ENCODE measurements at places on chromosomes 2 and 18.
A peak's percentile ranks its signal among the peaks of the same experiment; 100 is the strongest.

DNA sequence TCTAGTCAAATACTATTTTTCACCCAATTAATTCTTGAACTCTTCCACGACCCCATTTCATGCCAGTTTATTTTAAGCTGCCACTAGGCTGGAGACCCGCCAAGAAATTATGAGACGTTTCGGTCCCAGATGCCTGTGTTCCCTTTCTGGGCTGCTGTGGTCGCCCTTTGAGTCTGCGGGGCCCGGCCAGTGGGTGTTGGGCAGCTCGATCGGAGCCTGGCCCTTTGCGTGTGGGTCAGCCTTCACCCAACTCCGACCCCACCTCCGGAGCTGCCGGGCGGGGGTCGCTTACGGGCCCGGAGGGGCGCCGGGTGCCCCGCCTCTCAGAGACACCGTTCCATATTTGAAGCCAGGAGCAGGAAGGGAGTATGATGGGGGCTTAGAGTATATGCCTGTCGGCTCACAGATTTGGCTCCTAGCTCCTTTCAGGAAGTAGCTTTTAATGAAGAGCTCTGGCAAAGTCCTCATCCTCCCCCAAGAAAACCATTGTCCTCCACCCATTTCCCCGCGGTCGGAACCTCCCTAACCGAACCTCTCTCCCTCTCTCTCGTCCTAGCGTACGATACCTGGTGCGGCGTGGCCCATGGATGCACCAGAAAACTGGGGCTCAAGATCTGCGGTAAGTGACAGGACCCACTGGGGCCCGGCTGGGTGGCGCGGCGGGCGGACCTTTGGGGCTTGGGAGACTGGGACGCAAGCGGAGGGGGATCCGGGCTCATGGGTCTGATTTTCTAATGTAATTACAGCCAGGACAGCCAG, 5.0 kb downstream of the GAD1 start:
- no peak for DNase-seq

GRCh38 chr2:147211484-147211883, 633.3 kb upstream of the ACVR2A start:
- DNase-seq: no peak

DNA sequence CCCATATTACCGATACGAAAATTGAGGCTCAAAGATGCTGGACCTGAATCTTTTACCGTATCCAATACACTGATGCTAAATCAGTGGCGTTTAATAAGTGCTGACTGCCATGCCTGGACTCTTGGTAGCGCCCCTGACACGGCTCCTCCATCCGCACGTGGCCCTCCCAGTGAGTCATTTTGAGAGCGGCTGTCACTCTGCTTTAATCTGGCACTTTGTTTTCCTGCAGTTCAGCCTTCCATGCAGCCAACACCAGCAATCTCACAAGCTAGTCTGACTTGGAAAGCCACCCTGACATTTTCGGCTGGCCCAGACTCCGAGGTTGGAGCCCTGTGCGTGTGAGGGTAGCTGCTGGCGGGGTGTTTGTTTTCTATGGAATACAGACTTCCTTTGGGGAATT, 155.1 kb upstream of the LMAN1 start:
- peak; percentile 71 for DNase-seq

DNA sequence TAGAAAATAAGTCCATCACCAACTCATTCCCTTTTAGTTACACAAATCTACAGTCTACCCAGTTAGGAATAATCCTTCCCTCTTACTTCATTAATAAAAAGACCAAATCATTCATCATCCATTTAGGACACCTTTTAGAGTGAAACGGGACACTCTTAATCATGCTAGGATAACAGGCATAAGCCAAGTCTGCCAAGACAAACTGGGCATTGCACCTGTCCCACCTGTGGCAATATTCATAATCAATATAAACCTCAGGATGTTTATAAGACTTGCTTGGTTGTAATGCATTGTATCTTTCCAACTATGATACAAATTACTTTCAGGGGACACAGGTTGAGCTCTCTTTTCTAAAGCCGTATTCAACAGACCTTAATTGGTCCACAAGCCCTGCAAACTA, 82.7 kb upstream of the SH3BP4 start:
- no peak for DNase-seq

DNA sequence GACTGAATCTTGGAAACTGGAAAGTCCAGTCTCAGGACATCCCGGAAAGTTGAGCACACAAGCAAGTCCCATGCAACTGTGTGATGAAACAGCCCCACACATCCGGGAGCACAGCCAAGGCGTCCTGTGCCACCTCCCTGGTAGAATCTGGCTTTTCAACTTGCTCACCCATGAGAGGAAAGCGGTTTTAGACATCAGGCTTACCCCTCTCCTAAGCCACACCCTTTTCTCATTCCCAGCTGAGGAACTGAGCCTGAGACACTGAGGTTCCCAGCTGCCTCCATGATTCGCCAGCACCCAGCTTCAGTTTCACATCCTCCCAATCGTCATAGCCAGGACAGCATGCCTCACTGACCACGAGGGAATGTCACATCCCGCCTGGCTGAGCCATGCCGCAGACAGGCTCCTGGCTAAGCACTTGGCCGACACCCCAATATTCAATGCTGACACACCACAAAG, 60.3 kb downstream of the STEAP3 start:
- no peak for DNase-seq

GRCh38 chr2:25041307-25041927, 459 bp upstream of the EFR3B start:
- DNase-seq: peak; percentile 70

GRCh38 chr2:219728991-219729487, 101.6 kb downstream of the SLC4A3 start:
- DNase-seq: no peak

- DNase-seq: no peak
These were observed 39.0 kb downstream of the RALB start for GRCh38 chr2:120291401-120292311.

- DNase-seq: no peak
These were observed 31.2 kb downstream of the ZNF516 start for GRCh38 chr18:76463872-76464271.

DNA sequence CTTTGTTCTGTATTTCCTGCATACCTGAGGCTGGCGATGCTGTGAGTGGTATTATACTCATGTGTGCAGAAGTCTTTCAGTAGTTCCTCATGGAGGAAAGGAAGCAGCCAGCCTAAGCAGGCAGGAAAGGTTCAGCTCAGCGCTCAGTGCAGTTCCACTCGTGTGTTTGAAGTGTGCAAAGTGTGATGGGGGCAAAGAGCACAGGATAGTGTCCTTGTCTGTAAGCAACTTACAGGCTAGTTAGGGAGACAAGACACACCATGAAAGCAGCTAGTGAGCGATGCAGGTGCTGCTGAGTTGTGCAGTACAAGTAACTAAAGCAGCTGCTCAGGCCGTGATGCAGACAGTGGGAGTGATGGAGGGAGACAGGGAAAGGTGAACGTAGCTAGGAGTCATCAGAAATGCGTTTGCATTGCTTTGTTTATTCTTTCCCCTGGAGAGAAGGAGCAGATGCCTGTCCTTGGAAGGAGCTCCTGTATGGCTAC, 146.2 kb downstream of the LDLRAD4 start:
- no peak for DNase-seq

GRCh38 chr2:165634282-165634681, 159.8 kb downstream of the GALNT3 start:
- no peak for DNase-seq

GRCh38 chr2:218888341-218888740, 7.7 kb downstream of the WNT10A start:
- DNase-seq: no peak

- no peak for DNase-seq
These were observed 27.8 kb upstream of the RANBP2 start for GRCh38 chr2:108691447-108691846.

DNA sequence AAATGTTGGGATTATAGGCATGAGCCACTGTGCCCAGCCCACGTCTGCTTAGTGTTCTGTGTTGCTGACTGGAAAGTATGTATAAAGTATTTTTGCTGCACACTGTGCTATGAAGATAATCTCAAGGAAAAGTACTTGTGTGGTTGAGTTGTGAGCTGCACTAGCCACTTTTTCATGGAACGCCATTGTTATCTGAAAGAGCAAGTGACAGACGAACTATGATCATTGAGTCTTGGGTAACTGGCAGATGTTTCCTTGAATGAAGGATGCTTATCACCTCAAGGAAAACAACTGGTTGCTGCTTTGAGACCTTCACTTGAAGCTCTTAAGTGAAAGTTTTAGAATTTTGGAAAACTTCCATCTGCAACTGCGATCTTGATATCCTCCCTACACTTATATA, 82.2 kb upstream of the KCTD1 start:
- no peak for DNase-seq

DNA sequence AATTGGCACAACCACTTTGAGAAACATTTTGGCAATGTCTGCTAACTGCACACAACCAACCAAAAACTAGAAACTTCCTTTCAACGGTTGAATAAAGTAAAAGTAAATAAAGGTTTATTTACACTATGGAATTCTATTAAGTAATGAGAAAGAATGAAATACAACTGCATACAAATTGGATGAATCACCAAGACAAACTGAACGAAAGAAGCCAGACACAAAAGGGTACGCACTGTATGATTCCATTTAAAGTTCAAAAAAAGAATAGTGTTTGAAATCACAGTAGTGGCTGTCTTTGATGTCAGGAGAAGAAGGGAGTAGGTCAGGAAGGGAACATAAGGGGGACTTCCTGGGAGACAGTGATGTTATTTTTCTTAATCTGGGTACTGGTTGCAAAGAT, 46.5 kb upstream of the SULT1C3 start:
- DNase-seq: peak; percentile 12

DNA sequence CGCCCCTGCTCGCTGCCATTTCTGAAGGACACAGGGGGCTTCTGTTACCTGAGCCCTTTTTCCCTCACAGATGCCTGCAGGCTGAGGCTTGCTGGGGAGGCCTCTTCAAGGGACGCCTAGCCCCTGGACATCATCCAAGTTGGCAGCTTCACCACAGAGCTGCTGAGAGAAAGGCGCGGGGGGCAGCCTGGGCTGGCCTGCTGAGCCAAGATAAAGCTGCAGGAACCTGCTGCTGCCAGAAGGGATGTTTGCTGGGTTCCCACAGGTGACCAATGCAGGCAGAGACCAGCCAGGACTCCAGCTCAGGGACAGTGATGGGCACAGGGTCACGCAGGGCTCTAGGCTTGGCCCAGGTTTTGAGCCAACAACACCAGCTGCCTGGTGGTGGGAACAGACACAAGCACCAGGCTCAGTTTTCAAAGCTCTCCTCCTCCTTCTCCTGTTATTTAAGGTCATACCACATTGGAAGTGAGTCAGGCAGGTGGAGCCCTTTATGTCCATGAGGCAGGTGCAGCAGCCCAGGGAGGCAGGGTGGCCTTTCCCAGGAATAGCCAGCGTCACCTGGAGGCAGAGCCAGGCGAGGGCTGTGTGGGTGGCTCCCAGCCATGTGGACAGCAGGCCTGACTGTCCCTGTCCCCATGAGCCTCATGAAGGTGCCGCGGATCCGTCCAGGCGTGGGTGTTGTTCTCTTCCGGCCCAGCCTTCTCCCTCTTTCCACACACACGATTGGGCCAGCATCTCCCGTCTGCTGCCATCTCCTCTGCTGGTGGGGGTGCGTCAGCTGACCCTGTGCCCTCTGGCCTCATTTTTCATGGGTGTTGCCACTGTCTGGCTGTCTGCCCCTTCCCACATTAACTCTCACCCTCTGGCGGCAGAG, 515.5 kb upstream of the MYT1L start:
- no peak for DNase-seq

- DNase-seq: no peak
These were observed 38.7 kb downstream of the ABI2 start for GRCh38 chr2:203366639-203367466.

- DNase-seq: no peak
These were observed 129.8 kb downstream of the METTL4 start for GRCh38 chr18:2441544-2441943.

DNA sequence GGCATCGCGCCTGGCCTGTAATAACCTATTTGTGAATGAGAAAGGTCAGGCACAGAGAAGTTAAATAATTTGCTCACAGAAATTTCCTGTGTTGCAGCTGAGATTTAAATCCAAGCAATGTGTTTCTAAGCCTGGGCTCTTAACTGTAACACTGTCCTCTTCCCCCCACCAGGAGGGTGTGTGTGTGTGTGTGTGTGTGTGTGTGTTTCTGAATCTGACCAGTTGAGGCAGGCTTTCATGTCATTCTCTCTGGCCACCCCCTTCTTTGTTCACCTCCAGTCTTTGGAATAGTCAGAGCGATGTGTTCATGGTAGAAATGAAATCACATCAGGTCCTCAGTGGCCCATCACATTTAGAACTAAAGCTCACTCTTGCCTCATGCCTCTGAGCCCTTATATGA, 81.2 kb downstream of the NEDD4L start:
- no peak for DNase-seq

- DNase-seq: no peak
These were observed 14.1 kb downstream of the EMX1 start for GRCh38 chr2:72931280-72931910.
